ENCODE measurements at places on chromosomes 2 and 18.

- no peak for DNase-seq
Observed at GRCh38 chr18:59395226-59396175, 36.4 kb upstream of the LMAN1 start.

DNA sequence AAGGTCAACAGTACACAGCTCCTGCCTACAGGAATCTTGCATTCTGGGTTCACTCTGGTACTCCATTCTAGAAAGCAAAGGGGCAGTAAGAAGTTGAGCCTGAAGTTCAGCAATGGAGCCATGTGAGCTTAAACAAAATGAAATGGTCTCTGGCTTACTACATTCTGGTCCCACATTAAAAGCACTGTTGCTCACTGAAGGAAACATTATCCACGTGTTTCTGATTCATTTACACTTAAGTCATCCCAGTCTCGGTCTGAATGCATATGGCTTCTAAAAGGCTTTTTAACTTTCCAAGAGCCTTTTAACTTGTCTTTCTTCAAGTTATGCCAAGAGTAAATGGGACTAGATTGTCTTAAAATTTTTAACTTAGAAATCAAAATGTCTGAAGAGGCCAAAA lies 177.8 kb downstream of the LNPK start:
- no peak for DNase-seq

GRCh38 chr18:59061914-59062642 lies 77.6 kb upstream of the SEC11C start:
- no peak for DNase-seq

- no peak for DNase-seq
Observed at GRCh38 chr2:169286624-169287231, 75.6 kb downstream of the LRP2 start.

- DNase-seq = no peak
Observed at GRCh38 chr18:23106575-23106974, 28.7 kb upstream of the CABLES1 start.

GRCh38 chr2:183166210-183166609 lies 42.0 kb downstream of the NUP35 start:
- no peak for DNase-seq

- no peak for DNase-seq
Observed at GRCh38 chr2:86223140-86223926, 24.1 kb downstream of the MRPL35 start.

GRCh38 chr2:48315896-48316194 lies 214.1 kb upstream of the STON1 start:
- DNase-seq = no peak

Data from LNCaP clone FGC (cell line).